ENCODE measurements at places on chromosomes 13 and 19. TPM values are rescaled to one million over a fixed set of nuclear protein-coding genes. Genes with fewer than 3 reads are reported as not detected.

DNA sequence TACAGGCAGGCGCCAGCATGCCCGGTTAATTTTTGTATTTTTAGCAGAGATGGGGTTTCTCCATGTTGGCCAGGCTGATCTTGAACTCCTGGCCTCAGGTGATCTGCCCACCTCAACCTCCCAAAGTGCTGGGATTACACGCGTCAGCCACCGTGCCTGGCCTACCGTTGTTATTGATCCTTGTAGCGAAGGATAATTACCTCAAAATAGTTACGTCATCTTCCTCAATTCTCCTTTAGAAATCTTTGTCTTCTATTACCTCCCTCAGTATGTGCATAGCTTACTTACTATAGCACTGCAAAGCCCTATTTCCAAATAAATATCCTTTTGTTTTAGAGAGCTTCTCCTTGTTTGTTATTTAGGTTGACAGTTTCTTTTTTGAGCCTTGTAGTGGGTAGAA lies 9.4 kb upstream of the TLE6 start:
- no peak for DNase-seq

DNA sequence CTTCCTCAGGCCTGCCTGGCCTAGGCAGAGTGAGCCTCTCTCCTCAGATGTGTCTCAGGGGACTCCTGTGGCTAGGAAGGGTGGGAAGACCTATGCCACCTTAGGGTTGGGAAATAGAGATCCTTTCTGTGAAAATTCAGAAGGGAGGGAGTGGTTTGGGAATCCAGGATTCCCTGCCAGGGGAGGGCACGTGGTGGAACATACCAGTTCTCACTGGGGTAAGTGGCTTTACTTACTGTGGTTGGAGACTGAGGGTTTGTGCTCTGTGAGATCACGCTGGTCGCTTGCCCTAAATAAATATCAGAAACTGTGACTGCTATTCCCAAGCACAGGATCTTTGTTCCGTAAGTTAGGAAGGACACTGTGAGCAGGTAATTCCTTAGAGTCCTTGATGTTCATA lies 16.9 kb downstream of the CEACAM1 start:
- DNase-seq, result no peak

DNA sequence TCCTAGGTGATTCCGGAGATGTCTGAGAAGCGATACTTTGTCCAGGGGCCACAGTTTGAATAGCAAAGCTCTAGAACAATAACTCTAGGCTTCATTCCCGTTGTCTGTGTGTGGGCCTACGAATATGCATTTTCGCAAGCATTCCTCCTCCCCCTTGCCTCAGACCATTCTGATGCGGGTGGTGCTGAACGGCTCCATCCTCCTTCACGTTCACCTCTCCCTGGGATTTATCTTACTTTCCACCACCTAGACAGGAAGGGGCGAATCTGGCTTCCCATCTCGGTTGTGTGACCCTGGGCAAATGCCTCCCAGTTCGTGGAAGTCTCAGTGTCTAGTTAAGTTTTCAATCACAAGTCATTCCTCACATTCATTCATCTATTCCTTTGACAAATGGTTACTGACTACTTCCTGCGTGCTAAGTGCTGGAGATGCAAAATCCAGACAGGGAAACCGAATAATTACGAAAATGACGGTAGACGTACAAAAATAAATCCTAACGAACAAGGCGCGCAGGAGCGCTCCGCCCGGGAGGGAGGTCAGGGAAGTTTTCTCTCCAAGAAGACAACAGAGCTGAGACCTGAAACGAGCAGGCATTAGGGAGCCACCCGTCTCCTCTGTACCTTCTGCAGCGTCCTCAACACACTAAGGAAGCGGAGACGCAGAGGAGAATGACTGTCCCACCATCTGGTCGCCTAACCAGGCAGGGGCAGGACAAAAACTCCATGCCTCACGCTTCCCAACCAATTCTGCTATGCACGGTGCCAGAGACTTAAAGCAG lies 1.3 kb upstream of the CNOT3 start:
- DNase-seq, result peak; percentile 59

GRCh38 chr13:105948143-105948542 lies 587.3 kb downstream of the EFNB2 start:
- no peak for DNase-seq

OR7D2 gene
- total RNA-seq, result not detected

DNA sequence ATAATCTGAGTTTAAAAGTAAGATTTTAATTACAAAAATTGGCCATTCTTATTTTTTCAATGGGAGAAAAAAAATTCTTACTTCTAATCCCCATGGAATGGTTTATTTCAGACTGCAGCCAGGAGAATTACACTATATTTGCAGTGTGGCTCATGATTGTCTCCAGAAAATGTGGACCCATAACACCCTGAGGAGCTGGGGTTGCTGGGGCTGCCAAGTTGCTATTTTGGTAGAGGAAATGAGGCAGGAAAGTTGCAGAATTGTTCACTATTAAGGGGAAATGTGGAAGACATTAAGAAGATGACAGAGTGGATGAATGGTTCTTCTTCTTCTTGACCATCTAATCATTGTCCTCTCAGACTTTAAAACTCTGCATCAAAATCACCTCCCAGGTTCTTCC lies 4.6 kb upstream of the SCEL start:
- no peak for DNase-seq

ZNF780A gene
- 2.4 TPM for total RNA-seq

FCHO1 gene
- total RNA-seq, result 1.3 TPM

DNA sequence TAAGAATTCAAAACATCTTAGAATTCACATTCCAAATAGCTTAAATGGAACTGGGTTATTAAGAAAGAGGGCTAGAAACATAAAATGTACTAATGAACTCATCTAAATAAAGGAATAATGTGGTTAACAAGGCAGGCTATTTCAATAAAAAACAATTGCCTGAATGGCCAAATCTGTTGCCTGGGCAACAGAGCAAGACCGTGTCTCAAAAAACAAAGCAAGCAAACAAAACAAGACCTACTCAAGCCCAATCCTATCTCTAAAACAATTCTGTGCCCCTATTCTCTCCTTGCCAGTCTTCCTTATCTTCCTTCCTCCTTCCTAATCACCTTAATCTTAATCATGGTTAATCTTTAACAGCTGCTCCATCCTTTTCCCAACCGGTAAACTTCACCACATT lies 12.1 kb downstream of the IGFL1 start:
- DNase-seq, result no peak

DNA sequence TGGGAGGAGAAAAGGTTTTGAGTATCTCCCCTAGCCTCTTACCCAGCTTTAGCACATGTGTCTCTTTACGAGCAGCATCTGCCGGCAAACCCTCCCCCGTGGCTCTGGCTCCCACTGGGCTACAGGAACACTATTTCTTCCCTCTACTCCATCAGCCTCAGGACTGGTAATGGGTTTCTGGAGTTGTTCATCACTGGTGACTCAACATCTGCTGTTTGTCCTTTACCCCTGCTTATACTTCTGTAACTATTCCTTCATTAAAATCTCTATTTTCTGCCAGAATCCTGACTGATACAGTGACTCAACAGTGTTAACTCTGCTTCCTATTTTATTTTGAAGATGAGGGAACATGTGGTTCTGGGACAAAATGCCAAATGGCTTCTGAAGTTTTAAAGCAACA lies 437.3 kb upstream of the HTR2A start:
- no peak for DNase-seq

- no peak for DNase-seq
These were observed 56.4 kb upstream of the GJB6 start for GRCh38 chr13:20288561-20288960.

DNA sequence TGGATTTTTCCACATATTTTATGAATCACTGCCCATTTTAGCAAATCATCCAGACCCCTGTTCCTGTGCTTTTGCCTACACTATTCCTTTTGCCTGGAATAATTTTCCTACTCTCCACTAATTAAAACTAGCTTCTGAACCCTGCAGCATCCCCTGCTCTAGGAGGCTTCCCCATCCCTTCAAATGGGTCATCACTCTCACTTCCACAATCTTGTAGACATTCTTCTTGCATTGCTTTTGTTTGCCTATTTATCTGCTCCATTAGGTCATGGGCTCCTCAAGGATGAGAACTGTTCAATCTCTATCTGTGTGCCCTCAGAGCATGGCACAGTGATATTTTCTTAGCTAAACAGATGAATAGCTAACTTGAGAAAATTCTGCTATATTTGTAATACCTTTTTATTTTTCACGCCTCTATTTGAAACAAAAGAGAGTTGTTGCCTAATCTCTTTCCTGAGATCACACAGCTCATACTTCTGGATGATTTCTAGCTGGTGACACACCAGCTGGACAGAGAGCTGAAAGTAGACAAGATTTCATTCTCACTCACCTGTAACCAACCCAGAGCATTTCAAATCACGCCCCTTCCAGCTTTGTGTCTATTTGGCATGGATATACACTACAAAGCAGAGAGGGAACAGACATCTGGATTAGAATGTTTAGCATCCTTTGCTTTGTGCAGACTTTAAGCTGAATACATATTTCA lies 466.0 kb downstream of the FOXO1 start:
- no peak for DNase-seq

GRCh38 chr13:64277097-64277496 lies 2861.4 kb upstream of the PCDH20 start:
- DNase-seq, result no peak

LILRB2 gene
- 3.4 TPM for total RNA-seq

CALR3 gene
- total RNA-seq, result not detected

TMEM221 gene
- total RNA-seq, result 0.51 TPM

FAM216B gene
- total RNA-seq, result 23.5 TPM

- no peak for DNase-seq
These were observed 351.4 kb downstream of the SLITRK5 start for GRCh38 chr13:88022431-88023208.

TPTE2 gene
- not detected for total RNA-seq

GRCh38 chr13:63088226-63088625 lies 1672.6 kb upstream of the PCDH20 start:
- no peak for DNase-seq

C13orf42 gene
- not detected for total RNA-seq

DNA sequence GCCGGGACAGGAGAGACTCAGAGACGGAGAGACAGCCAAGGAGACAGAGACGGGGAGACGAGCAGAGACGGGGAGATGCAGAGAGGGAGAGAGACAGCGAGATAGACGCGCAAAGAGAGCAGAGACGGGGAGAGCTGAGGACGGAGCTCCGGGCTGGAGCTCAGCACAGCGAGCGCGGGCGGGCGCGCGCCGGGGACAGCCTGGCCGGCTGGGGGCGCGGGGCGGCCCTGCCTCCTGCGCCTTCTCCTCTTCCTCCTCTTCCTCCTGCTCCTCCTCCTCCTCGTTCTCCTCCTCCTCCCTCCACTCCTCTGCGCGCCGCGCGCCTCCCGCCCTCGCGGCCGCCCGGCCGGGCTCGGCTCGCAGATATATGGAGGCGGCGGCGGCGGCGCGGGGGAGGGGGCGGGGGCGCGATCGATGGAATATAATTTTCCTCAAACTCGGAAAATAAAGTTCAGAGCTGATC lies at the start of gene ERFL:
ERFL (minus strand) TSS at position 229 of the 463 bp plus-strand sequence. CDS start 15,530 bp downstream, outside the sequence.
- no peak for DNase-seq

MEDAG gene
- total RNA-seq, result 42.4 TPM

GRCh38 chr19:8611877-8612806 lies 1.6 kb upstream of the ADAMTS10 start:
- DNase-seq, result peak; percentile 92

DNA sequence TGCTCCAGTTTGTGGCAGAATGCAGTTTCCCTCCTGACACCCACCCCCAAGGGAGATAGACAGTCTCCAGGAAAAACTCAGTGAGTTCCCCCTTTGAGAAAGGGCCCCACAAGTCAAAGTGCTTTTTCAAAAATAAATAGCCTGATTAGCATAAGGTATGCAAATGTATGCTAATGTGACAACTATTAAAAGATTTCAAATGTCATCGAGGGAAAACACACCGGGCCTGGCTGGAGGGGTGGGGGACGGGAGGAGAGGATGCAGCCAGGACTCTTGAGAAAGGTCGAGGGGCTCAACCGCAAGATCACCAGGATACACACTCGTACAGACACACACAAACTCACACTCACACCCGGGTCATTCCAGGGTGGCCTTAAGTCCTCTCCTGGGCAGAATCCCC lies 34.3 kb upstream of the ZNRF4 start:
- no peak for DNase-seq

DNA sequence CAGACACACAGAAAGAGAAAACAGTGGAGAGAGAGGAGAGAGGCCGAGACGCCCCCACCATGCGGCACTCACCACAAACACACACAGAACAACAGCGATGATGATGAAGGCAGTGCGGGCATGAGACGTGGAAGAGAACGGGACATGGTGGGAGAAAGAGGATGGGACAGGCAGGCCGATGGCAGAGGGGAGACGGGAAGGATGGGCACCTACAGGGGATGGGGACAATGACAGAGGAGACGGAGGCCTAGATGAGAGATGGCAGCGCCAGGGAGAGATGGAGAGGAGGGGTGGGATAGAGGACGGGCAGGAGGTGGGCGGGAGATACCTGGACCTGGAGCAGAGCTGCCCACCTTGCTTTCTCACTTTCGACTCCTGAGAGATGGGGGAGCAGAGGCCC lies 1.1 kb upstream of the KLK14 start:
- DNase-seq, result no peak

DNA sequence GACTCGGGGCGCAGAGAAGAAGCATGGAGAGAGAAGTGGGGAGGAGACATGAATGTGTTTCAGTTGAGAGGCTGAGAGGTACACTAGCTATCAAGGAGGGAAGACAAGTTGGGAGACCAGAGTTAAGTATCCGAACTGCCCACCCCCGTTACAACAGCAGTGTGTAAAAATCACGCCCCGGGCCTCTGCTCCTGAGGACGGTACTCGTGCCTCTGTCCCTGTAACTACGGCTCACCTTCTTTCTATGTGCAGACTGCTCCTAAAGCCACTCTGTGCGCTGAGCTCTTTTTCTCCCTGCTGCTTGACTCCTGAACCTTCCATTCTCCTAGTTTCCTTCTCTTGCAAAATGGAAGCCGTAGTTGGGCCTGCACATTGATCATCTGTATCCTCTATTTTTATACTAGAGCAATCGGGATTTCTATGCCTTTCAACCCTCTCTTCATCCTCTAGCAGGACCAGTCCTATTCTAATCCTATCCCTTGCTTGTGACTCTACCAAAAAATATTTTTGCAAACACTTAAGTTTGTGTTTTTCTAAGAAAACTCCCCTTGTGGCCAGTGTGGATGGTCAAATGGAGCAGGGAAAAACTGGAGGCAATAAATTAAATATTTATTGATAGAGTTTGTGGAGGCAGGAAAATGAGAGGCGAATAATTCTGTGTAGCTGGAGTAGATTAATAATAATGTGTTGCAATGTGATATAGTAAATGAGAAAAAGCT lies 569 bp downstream of the POLR1D start:
- no peak for DNase-seq

DNA sequence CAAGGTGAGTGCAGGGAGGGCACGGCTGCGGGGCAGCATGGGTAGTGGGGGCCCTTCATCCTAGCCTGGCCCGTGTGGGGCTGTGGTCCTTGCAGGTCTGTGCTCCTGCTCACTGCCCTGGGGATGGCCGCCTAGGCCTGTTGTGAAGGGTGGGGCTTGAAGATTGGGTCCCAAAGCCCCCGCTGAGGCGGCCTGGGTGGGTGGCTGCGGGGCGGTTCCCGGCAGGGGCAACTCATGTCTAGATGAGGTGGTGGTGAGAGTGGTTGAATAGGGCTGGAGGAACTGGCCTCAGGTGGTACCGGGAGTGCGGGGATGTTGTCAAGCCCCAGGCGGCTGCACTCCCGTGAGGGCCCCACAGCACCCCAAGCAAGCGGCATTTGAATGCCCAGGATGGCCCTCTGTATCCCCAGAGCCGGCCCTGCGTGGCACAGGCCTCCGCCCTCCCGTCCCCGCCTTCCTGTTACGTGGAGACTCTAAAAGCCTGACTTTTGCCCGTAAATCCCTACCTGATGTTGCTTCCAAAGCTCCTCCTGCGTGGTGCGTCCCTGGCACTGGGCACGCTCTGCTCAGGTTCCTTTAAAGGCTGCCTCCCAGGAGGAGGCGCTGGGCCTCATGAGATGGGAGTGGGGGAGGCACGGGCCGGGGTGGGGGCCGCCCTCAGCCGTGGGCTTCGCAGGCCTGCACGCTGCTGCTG lies 15.0 kb downstream of the SPPL2B start:
- no peak for DNase-seq

CLEC4M gene
- total RNA-seq, result not detected

Measured in right atrium auricular region (tissue), 2 donors.